ENCODE measurements at places on chromosomes 13 and 19.

GRCh38 chr19:47093841-47094240 is 19.7 kb downstream of the ZC3H4 start:
- DNase-seq, result no peak

GRCh38 chr19:57667228-57667627 is 1.5 kb upstream of the ZSCAN4 start:
- DNase-seq, result no peak

- no peak for DNase-seq
Measured at GRCh38 chr13:41182231-41182630, 12.1 kb downstream of the KBTBD7 start.

GRCh38 chr19:45501730-45502014 is 3.4 kb downstream of the PPM1N start:
- no peak for DNase-seq

- peak; percentile 14 for DNase-seq
Measured at GRCh38 chr19:1649706-1650649, 2.4 kb downstream of the TCF3 start.

GRCh38 chr13:30520571-30520970 is 54.8 kb upstream of the HMGB1 start:
- DNase-seq, result peak; percentile 33

- DNase-seq, result no peak
Measured at GRCh38 chr19:10961073-10961860, 437 bp downstream of the SMARCA4 start.

DNA sequence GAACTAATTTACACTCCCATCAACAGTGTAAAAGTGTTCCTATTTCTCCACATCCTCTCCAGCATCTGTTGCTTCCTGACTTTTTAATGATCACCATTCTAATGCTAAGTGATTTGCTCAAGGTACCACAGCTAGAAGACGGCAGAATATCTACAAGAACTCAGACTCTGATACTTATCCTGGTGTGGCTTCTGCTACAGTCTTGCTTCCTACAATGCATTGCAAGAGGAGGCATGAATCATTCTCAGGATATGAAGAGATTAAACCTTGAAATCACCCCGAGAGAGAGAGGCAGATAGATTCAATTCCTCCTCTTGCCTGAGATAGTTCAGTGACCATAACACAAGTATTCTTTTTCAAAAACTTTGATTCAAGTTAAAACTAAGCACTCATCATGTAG is 306.4 kb downstream of the TBC1D4 start:
- peak; percentile 35 for DNase-seq

- DNase-seq, result no peak
Measured at GRCh38 chr19:49818649-49819370, 721 bp downstream of the MED25 start.

GRCh38 chr19:42285541-42285941 is 16.4 kb upstream of the PRR19 start:
- DNase-seq, result no peak

DNA sequence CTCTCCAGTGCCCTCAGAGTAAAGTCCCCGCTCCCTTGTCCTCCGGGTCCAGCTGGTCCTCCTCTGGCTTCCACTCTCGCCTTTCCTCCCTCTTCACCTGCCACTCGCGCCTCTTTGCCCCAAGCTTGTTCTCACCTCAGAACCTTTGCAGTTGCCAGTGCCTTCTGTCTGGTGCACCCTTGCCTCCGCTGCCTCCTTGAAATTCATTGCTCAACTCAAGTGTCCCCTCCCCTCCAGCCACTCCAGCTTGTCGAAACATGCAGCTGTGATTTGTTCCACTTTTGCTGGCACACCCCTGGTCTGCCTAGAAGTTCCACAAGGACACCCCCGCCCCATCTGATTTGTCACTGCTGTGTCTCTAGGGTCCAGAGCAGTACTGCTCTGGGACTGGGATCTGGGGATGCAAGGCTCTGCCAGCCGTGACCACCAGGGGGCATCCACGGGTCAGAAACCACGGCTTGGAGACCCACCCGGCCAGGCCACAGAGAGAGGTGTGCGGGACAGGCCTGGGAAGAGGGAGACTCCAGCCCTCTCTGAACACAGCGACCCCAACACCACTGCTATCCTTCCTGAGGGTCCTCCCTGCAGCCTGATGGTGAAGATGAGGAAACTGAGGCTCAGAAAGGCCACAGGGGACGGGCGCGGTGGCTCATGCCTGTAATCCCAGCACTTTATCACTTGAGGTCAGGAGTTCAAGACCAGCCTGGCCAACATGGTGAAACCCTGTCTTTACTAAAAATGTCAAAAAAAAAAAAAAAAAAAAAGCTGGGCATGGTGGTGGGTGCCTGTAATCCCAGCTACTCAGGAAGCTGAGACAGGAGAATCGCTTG is 49.9 kb downstream of the AP1M1 start:
- DNase-seq, result peak; percentile 65

DNA sequence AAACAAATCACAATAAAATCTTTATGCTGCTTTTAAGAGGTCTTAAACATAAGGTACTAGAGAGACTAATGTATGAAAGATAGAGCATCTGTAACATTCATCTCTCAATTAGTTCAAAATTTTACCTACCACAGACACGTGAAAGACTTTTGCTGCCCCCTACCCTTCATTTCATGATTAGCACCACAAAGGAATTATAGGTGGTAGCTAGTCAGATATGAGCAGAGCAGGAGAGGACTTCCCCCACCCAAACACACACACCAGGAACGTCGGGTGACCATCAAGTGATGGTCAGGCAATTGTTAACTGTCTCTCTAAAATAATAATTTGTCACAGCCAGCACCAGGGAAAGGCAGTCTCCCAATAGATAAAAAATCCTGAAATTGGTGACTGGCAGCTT is 1531.7 kb upstream of the SPRY2 start:
- no peak for DNase-seq

- no peak for DNase-seq
Measured at GRCh38 chr13:20567881-20568528, 1.0 kb downstream of the IFT88 start.

DNA sequence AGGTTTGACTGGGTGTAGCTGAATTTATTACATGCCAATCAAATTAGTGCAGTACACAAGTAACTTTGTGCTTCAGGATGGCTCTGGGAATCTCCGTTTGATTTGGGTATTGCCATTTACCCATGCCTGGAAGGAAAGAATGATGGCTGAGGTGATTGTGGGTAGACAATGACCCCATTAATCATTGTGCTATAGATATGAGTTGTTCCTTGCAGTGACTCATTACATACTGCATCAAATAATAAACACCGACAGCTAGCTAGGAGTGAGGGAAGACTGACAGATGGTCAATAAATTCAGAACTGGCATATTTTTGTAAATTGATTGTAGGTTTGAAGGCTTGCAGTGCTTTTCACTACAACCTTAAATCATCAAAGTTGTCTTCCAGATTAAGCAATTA is 1069.5 kb downstream of the DIAPH3 start:
- no peak for DNase-seq

DNA sequence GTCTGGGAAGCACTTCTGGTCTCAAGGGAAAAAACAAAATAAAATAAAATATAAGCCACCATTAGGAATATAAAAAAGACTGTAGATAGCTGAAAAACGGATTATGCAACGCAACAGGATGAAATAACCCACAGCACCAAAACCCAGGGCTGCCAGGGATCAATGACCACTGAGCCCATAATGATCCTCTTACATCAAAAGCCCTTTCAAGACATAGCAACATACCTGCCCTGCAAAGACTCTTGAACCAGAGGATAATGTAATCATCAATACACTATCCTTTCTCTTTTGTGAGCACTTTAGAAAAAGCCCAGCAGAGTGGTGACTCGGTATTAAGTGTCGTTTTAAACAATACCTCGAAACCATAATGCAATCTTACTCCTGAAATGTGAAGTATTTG is 235.0 kb upstream of the SOX21 start:
- DNase-seq, result no peak

GRCh38 chr13:110328573-110328972 is 21.5 kb downstream of the COL4A2 start:
- no peak for DNase-seq

- DNase-seq, result no peak
Measured at GRCh38 chr19:41427647-41428480, 690 bp upstream of the B3GNT8 start.

DNA sequence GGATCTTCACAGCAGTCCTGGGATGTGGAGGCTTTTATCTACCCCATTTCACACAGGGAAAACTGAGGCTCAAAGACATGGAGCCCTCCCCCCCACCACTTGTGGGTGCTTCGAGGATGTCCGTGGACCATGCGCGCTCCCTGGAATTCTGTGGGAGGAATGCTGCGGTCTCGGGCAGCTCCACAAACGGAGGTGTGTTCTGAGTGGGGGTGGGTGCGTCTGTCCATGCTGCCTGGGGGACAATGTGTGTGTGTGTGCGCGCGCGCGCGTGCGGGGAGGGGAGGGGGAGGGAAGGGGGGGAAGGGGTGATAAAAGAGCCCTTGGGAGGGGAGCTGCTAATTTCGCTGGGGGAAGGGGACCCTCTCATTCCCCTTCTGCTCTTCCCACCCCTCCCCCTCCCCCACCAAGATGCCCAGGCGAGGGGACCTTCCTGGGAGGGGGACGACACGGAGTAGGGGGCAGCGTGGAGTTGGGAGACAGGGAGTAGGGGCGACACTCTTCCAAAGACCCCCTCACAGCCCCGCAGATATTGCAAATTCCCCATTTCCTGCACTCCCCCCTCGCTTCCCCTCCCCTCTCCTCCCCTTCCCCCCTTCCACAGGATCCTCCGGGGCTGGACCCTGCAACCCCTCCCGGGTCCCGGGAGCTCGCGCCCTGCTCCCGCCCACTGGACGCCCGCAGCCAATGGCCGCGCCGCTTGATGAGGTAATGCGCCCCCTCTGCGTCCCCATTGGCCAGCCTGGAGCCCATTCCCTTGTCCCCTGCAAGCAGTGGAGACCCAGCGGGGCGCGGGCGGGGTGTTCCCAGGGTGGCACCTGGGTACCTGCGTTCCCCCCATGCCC is 18.9 kb upstream of the ZNRF4 start:
- DNase-seq, result peak; percentile 94

DNA sequence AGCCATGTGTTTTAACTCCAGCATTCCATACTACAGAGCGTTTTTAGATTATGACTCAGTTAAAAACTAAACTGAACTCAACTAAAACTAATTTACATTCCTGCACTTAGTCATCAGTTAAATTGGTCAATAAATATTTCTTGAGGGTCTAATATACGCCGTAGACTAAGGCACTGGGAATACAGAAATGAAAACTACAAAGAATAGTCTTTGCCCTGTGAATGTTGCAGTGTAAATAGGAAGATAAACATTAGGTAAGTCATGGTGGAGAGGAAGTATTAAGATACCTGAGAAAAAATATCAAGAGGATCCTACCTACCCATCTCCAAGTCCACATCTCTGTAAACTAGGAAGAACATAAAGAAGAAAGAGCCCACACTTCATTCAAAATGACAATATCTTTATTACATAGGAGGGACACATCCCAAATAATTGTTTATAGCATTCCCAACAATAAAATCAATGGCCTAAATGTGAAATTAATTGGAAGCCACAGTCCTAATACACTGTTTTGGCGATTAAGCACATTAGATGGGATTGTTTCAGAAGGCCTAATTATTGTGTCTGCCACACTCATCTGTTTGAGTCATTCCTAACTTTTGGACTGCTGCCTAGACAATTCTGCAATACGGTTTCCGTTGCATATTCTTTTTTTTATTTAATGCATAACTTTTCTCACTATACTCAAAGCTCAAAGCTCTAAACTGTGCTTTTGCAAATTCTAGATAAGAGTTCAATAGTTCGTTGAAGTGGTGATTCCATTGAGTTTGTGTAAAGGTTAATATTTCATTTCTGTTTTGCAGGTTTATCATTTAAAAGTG is 52.9 kb downstream of the MBNL2 start:
- peak; percentile 92 for DNase-seq

DNA sequence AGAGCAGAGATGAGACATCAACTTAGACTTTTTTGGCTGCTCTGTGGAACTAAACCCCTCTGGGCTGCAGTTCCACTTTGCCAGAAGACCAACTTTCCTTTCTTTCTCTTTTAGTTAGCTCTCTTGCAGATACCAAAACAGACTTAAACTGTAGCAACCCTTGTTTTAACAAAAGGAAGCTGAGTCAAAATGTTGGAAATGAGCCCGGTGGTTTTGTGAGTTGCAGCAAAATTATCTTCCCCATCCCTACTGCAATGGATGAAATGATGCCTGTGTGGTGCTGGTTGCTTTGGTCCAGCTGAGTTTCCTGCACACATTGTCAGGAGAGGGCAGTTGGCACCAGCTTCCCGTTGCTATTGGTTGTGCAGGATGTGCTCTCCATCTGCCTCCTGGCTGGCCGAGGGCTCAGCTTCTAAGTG is 115.3 kb downstream of the LRCH1 start:
- DNase-seq, result peak; percentile 94

- DNase-seq, result peak; percentile 23
Measured at GRCh38 chr13:97911311-97912138, 42.0 kb upstream of the IPO5 start.

DNA sequence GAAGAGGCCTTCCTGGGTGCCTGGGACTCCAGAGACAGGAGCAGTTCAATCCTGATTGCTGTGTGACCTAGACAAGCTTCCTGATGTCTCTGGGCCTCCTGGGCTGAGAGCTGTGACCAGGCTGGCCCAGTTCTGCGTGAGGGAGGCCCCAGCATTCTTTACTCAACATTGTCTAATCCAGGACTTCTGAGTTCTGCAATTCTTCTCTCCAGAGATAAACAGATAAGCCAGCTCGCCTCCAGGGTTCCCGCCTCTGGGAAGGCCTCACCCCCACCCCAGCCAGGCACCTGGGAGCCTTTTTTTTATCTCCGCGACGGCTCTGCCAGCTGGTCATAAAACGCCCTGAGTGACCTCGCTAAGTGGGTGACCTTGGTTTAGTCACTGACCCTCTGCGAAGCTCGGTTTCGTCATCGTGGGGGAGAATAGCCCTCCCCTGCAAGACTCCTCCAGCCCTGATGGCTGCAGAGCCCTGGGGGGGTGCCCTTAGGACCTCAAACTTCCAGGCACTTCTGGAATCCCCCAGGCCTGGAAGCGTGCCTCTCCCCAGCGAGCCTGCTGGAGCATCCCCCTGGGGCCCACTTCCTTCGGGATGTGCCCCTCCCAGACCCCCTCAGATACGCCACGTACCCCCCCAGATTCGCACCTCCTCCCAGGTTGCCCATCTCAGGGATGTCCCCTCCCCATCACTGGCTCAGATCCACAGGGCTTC is 1.9 kb downstream of the SULT2B1 start:
- DNase-seq, result peak; percentile 55

DNA sequence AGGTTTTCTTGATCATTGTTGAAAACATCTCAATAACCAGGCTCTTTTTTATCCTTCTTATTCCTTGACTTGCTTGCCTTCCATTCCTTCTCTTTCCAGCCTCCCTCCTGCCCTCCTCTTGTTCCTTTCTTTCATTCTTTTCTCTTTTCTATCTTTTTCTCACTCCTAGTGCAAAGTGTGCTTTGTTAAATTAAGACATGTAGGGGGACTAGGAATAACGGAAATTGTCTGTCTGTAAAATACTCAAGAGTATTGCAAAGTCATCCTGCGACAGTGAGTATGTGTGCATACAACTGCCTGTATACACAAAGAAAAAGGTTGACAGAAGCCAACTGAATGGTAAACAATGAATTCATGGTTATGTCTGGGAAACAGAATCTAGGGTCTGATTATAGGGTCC is 70.1 kb downstream of the LRRC63 start:
- no peak for DNase-seq

- DNase-seq, result no peak
Measured at GRCh38 chr13:38693168-38693567, 6.3 kb downstream of the FREM2 start.

- no peak for DNase-seq
Measured at GRCh38 chr19:7962644-7963268, 19.3 kb upstream of the TIMM44 start.

- DNase-seq, result peak; percentile 33
Measured at GRCh38 chr19:3983936-3984583, 1.2 kb downstream of the EEF2 start.

GRCh38 chr19:53246498-53246897 is 8.2 kb downstream of the ZNF677 start:
- DNase-seq, result no peak

All from fibroblast of upper back skin (primary cell).